ENCODE measurements at places on chromosomes 16 and 17.
A peak's percentile ranks its signal among the peaks of the same experiment; 100 is the strongest.

- no peak for DNase-seq
Measured at GRCh38 chr17:14211801-14212200, 24.9 kb downstream of the CDRT15 start.

- no peak for DNase-seq
Measured at GRCh38 chr17:80845863-80846671, 145.6 kb upstream of the CHMP6 start.

DNA sequence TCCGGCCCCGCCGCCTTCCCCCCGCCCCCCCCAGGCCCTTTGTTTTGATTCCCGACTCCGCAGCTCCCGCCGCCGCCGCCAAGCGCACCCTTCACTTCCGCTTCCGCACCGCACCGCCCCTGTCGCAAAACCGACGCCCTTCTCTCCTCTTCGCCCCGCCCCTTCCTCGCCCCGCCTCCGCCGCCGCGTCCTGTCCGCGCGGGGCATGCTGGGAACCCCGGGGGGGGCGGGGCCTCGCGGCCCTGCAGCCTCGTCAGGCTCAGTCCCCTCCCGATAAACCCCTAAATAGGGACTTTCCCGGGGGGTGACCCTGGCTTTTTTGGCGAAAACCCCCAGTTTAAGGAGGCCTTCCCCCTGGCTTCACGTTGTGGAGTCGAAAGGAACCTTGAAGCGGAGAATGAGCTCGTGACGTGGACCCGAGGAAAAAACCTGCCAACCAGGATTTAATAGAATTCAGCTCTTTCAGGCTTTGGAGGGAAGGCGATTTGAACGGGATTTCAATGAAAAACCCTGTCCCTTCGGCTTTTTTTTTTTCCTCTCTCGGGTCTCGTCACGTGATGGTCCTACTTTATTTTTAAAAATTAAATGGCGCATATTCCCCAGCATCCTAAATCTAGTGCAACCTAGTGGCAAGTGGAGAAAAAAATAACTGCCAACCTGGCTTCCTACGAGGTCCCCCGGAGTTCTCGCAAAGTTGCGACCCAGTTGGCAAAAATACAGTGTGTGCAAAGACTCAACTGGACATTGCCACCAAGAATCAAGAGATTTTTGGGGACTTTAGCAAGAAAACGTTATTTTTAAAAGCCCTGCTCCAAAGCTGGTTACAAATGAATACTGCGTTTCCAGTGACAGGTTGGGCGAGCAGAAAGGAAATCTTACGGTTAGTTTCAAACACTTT is at the start of gene MARF1:
Gene MARF1 (minus strand): TSS at position 107 of the 898 bp plus-strand sequence. CDS start 3,921 bp downstream, outside the sequence.
- DNase-seq: peak; percentile 99

DNA sequence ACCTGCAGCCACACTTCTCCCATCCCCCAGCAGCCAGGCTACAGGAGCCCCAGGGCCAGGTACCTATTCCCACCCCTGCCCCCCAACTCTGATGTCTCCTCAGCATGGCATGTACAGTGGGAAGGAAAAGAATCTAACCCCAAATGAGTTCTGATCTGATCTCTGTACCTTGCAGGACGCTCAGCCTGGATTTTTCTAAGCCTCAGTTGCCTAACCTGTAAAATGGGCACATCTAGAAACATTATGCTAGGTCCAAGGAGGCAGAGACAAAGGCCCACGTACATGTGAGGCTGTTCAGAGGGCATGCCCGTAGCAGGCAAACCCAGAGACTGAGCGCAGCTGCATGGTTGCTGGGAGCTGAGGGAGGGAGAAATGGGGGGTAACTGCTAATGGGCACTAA is 35.1 kb downstream of the SLC38A8 start:
- no peak for DNase-seq

DNA sequence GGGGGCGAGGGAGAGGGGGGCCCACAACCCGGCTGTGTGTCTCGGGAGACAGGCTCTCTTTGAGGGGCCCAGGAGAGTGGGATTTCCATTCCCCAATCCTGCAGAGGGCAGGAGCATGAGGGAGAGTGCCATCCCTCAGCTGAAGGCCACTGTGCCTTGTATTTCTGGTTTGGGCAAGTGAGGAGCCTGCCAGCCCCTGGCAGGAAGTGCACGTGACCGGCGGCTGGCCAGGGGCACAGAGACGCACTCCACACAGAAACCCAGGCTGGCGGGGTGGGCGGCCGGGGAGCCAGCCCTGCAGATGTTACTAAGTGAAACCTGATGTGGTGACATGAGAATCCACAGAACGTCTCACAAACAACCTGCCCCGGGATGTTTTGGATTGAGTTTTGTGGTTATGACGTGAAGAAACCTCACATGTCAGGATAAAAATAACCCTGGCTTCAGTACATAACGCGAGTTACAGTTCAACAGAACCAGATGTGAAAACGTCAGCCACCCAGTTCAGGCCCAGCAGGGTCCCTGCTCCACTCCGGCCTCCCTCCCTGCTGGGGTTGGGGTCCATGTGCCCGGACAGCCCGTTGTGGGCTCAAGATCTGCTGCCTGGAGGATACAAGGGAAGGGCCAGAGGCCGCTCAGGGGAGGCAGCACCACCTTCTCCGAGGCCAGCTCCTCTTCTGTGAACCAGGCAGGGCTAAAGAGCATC is 51.7 kb upstream of the MTSS2 start:
- peak; percentile 91 for DNase-seq
